ENCODE measurements at places on chromosomes 11 and 22.

DNA sequence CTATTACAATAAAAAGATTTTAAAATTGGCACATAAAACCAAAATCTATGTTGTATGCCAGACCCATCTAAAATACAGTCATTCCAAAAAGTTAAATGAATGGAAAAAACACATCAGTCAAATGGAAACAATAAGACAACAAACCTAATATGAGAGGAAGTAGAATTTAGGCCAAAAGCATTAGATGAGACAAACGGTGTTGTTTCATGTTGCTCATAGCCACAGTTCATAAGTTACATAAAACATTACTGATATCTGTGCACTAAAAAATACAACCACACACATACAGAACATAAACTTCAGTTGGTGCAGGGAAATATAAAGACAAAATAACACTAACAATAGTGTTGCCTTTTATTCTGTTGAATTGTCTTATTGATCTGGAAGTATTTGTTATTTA lies 661.9 kb downstream of the CNTN5 start:
- DNase-seq: no peak

DNA sequence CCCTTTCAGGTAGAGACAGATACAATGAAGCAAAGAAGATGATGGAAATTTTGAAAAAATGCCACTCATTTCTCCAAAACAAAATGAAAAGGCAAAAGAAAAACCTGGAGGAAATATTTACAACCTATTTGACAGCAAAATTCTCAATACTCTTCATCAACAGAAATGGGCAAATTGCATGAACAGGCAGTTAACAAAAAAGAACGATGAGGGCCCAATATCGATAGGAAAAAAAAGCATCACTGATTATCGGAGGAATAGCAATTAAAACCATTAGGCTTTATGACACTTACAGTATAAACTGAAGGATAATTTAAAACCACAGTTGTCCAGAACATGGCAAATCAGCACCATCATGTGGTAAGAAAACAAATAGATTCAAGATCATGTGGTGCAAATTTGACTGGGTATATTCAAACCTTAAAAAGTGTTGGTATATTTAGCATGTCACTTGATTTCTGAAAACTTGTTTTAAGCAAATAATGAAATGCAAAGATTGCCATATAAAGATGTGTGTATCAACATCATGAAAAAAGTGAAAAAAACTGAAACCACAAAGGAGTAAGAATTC lies 222.9 kb downstream of the BRD1 start:
- DNase-seq: no peak

GRCh38 chr11:65540290-65541092 lies 15.6 kb downstream of the SCYL1 start:
- DNase-seq: peak; percentile 90

DNA sequence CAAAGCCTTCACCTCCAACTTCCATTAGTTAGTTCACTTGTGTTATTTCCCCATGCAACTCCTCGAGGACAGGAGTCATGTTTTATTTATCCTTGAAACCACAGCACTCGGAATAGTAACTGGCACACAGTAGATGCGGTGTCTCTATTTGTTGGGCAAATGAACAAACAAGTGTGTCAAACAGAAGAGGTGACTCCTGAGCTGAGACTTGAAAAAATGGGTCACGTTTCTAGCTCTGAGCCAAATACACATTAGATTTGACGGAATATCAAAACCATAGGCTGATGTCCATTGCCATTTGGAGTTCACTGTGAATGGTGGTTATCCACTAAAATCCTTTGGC lies 68.9 kb downstream of the C11orf91 start:
- no peak for DNase-seq

GRCh38 chr11:87972133-87972532 lies 203.1 kb downstream of the RAB38 start:
- DNase-seq: no peak

- no peak for DNase-seq
Observed at GRCh38 chr22:38032681-38033521, 24.3 kb upstream of the PICK1 start.

DNA sequence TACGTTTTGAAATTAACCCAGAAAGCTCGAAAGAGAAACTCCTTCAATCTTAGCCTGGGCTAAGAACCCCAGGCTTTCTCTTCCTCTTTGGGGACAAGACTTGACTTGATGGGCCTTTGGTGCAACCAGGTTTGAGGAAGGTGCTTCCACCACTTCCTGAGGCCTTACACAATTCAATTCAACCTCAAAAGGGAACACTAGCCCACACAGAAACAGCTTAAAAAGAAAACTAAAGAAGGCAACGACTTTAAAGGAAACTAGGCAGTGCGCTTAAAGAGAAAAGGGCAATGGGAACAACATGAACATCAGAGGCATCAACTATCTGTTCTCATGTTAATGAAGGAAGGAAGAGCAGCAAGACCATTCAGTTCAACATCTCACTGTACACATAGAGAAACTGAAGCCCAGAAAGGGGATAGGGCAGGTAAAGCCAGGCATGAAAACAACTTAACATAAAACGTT lies 24.8 kb downstream of the PAK1 start:
- DNase-seq: no peak

DNA sequence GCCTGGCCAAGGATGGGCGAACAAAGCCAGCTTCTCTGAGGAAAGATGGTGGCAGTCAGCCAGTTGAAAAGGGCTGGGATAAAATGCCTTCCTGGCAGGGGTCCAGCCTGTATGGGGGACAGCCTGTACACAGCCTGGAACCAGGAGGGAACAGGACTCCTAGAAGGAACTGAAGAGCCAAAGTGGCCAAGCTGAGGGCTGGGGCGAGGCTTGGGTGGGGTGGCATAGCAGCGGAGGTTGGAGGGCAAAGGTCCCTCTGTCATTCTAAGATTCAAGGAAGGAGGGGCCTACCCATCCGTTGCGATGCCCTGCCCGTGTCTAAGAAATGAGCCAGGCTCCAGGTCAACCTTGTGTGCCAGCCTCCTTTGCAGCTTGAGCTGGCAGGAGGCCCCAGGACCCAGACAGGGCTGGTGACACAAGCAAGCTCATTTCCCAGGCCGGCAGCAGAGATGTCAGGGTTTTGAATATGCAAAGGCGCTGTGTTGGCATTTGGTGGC lies 22.6 kb downstream of the FADD start:
- DNase-seq: no peak

- DNase-seq: no peak
Observed at GRCh38 chr11:128804481-128804880, 62.6 kb downstream of the KCNJ1 start.

DNA sequence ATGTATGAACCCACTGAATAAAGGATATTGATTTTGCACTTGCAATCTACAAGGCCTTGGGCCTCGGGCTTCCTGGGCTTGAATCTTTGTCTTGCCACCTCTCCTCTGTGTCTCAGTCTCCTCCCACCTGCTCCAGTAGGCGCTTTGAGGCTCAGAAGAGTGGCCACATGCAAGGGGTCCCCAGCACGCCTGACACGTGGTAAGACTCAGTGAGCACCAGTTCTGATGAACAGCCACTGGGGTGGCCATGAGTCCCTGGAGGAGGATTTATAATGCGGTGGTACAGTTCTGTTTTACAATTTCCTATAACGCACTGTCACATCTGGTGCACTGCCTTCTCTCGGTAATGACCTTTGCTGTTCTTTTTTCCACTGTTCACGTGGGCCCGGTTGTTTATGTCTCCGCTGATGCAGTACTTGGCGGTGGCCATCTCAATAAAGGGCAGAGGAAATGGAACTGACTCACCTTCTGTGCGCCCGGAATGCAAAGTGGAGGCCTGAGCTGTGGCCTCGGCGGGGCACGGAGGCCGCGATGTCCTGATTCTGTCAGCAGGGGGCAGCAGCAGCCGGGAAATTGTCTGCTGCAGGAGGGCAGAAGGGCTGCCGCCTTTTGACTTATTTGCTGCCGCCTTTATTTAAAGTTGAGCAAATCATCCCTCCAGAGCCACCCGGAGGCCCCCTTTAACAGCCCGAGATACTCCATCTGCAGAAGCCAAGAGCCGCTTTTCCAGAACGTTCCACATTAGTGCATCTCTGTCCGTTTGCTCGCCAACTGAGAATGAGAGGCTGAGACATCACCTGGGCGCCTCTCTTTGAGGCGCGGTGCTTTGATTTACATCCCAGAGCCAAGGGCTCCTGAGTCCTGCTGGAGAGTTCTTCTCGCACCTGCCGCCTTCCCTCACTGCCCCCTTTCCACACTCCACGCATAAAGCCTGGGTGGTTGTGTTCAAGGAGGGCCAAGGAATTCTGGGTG lies 6.0 kb upstream of the IFT27 start:
- DNase-seq: peak; percentile 89

DNA sequence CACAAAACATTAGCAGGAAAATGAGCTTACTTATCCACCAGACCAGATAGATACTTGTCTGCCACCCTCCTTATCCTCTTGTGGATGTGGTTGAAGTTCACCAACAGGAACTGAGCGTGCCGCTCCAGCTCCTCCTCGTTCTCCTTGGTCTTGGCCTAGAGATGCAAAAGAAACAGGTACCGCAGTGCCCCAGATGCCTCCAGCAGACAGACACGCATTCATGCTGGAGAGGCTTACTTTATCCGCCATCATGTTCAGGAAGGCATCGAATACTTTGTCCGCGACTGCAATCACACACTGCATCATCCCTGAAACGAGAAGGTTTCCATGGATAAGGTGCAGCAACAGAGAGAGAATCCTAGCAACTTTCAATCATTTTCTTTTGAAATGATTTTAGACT lies 21.0 kb upstream of the SERPIND1 start:
- DNase-seq: no peak

DNA sequence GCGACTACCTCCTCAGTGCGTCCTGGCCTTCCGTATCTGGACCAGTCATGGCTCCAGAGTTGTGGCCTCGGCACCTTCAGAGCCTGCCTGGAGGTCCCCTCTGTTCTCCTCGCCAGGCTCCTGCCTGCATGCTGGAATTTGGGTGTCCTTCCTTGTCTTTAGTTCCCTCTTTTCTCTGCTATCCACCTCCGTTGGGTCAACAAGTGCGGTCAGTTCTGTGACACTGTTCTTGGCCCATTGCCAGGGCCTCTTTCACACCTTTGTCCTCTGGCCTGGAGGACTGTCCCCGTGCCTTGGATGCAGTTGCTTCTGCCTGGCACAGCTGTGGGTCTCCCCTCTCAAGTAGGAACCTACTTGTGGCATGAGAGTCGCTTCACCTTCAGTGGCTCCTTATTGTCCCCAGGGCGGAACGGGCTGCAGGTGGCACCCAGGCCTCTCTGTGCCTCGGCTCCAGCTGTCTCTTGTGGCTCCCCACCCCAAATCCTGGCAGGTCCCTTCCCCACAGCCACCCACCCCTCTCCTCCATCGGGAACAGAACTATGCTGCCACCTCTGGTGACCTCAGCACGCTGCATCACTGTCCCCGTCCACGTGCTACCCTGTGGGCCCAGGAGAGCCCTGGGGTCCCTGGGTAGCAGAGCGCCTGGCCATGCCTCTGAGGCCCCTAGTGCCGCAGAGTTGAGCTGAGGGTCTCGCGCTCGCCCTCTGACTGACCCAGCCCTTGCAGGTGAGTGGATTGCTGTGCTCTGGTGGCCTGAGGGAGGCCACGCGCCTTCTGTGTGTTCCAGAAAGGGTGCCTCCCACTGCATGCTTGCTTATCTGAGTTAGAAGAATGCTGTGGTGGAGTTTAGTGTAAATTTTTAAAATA lies 4.7 kb downstream of the DGCR8 start:
- no peak for DNase-seq

GRCh38 chr11:18065572-18065971 lies 19.5 kb upstream of the TPH1 start:
- DNase-seq: no peak

DNA sequence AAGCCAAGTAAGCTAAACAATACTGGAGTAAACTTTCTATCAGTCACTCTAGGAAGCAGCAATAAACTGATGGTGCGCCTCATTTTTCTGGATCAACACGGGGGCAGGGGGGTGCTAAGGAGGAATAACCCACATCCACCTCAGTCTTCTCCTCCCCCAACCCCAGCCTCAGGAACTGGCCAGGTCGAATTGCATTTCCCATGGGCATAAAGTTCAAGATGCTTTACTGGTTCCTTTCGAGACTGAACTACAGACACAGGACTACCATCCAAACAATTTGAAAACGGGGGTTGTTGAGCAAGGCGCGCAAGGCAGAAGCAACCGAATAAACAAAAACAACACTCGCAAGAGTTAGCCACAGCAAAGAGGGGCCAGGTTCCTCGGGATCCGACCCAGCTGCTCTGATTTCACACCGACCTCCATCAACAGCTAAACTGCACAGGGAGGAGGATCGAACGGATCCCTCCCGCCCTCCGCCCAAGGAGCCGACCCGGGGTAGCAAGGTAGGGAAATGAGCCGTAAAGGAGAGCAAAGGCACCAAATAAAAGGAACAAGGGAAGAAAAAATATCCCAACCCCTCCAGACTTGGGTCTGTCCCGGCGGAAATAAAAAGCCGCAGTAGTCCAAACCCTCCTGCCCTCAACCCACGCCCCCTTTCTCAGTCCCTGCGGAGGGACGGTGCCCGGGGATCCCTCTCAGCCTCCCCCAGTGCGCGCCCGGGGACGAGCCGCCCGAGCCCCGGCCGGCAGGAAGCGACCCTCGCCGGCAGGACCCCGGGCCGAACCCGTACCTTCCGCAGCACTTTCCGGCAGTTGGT lies 801 bp downstream of the SESN3 start:
- peak; percentile 24 for DNase-seq

DNA sequence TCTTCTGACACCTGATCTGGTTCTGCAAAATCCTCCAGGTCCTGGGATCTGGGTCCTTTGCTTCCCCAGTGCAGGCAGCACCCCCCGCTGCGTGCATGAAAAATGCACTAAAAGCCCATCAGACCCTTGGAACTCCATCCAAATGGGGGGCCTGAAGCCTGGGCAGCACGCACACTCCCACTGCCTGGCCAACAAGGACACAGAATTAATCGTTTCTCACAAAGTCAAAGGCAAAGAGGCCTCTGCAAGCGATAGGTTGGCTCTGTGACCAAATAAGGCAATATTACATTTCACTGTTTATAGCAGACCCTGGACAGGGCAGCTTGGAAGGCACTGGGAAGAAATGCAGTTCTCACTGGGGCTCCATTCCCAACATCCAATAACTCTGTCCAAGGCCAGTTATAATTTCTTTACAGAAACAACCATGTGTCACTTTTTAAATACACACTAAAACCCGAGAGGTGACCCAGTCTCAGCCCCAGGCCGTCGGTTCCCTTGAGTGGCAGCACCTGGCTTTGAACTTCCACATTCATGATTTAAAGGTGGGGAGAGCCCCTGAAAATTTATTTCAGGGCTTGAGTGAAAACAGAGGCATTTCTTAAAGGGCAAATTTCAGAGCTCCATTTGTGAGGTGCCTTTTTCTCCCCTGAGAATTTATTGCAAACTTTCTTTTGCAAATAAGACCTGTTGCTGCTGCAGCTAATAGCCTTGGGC lies 114.4 kb upstream of the ANO1 start:
- DNase-seq: no peak

DNA sequence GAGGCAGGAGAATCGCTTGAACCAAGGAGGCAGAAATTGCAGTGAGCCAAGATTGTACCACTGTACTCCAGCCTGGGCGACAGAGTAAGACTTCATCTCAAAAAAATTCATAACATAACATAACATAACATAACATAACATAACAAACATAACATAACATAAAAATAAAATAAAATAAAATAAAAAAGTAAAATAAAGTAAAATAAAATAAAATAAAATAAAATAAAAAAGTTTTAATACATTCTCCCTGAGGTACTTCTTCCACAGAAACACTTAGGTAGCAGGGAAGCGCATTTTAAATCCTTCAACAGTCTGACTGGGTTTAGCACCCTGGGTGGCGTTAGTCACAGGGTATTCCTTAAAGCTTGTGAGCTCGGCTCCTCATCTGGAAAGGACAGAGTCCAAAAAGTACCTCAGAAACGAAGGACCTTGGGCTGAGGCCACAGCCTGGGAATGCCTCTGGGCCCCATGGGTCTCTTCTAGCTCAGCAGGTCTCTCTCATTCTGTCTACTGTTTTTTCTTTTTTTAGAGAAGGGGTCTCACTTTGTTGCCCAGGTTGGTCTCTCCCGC lies 41.7 kb downstream of the MICAL3 start:
- no peak for DNase-seq

- no peak for DNase-seq
Observed at GRCh38 chr11:77400271-77400670, 73.6 kb downstream of the PAK1 start.

Data from stimulated activated CD4-positive, alpha-beta T cell treated with anti-CD3 and anti-CD28 coated beads, Interleukin-4, amount 100 ng/mL, for 24 hours (primary cell).